ENCODE measurements at places on chromosomes 3 and 15.

DNA sequence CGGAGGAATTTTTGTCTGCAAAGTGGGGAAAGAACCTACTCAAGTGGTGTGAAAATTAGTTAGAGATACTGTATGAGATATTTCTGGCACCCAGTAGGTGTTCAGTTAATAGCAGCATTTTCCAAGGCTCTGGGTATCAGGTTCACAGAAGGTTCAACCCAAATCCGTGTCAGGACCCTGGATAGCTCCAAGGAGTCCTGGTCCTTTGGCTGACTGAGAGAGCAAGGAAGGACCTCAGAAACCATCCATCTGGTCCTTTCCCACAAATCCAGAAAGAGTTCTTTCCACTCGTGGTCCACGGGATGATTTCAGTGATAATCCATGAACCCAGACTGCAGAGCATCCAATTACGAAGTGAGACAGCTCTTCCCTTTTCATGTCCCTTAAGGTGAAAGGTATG is 51.4 kb downstream of the SLC6A11 start:
- DNase-seq = no peak

- DNase-seq = no peak
Observed at GRCh38 chr3:105322570-105323273, 44.0 kb upstream of the ALCAM start.

DNA sequence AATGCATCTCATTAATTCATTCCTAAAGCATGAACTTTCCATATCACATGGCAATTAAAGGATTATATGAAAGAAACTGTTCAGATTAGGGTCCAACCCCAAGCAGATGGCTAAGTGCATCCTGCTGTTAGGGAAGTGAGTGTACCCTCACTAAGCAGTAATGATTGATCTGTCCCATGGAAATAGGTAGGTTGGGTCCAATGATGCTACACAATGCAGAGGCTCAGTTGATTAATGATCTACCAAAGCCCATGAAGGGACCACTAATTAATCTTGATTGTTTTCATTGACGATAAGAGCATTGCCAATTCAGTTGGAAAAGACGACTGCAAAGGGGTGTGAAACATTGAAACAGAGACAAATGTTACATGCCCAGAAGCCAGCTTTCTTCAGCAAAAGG is 194.5 kb upstream of the LRTM1 start:
- no peak for DNase-seq

- peak; percentile 33 for DNase-seq
Observed at GRCh38 chr15:101250873-101251829, 697 bp downstream of the CHSY1 start.

GRCh38 chr15:45391746-45392583 is 13.6 kb upstream of the GATM start:
- no peak for DNase-seq

DNA sequence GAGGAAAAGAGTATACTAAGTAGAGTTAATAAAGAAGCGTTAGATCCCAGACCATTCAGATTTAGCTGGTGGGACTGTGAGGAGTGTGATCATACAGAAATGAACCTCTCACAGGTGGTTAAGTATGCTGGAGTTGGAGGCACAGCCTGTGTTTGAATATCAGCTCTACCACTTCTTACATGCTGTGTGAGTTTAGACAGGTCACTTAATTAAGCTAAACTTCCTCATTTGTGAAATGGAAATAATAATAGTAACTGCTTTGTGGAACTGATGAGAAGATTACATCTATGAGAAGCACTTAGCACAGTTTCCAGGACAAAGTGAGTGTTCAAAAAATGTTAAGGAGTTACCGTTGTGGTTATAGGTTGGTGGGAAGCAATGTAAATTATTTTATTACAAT is 8.4 kb downstream of the ACP3 start:
- no peak for DNase-seq

GRCh38 chr3:16671690-16672089 is 66.5 kb upstream of the DAZL start:
- no peak for DNase-seq

DNA sequence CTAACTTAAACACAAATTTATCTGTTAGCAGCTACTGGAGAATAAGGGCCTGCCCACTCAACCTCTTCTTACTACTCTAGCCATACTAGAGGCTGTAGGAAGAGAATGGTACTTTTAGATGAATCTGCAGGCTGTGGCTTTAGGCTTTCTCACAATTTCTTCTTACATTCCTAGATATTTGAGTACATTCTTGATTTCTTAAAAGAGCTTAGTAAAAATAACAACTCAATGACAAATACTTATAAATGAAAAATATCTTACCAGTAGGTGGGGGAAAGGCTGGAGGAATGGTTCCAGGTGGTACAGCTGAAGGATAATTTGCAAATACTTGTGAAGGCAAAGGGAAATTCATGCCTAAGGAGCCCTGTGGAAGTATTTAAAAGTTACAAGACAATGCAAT is 92.9 kb upstream of the GK5 start:
- DNase-seq = no peak

GRCh38 chr15:42736178-42736792 is 643 bp downstream of the CDAN1 start:
- DNase-seq = no peak
